CD8-positive, alpha-beta memory T cell (primary cell): ENCODE measurements at places on chromosomes 2 and 18. TPM values are rescaled to one million over a fixed set of nuclear protein-coding genes. Genes with fewer than 3 reads are reported as not detected.

GRCh38 chr18:64566456-64566855 is 417.6 kb upstream of the LINC00305 start:
- DNase-seq, result no peak

DNA sequence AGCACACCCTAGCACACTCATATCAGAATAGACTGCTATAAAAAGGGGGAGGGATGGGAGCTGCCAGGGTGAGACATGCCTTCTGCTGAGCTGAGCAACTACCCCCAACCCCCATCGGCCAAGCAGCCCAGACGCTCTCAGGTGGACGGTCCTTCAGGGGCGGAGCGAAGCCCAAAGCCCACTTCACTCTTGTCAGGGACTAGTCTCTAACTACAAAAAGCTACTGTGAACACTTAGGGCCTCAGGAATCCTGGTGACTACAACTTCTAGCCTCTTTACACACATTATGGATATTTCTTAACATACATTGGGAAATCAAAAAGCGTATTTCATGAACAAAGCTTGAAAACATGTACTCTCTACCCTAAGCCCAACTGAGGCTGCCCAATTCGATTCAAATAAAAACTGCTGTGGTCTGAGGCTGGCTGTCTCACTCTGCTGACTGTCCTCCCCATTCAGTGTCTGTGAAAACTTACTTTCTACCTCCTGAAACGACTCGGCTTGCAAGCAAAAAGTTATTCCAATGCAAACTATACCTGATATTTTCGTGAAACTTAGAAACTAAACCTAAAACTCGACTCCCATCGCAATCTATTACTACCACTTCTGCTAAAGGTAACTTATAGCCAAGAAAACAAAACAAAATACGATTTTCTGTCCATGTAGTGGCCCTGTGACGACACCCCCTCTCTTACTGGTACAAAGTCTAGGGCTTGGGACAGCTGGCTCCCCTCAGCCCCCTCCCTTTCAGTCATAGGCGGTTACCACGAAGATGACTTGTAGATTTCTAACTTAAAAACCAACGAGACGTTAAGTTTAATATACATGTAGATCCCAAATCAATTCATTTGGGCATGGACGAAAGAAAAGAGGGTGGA is 1.2 kb downstream of the SERTAD2 start:
- DNase-seq, result no peak

Gene SRD5A2
- not detected for total RNA-seq

Gene OTOS
- total RNA-seq, result not detected

Gene HOXD13
- not detected for total RNA-seq

Gene ERFE
- total RNA-seq, result not detected

Gene RMDN2
- total RNA-seq, result 4.1 TPM

DNA sequence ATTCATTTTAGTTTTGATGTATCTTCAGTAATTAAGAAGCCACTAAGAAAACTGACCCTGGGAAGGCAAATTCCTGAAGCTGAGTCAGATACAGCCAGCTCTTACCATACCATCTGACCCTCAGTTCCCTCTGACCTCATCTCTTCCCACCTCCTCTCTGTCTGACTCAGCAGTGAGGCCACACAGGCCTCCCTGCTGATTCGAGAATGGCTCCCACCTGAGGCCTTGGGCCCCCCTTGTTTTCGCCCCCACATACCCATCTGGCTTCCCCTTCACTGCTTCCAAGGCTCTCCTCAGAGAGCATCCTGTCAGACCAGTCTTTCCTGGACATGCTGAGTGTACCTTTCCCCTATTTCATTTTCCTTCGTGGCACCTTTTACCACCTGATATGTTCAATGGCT is 71.0 kb upstream of the CYP1B1 start:
- DNase-seq, result no peak

GRCh38 chr2:99598441-99598840 is 108.6 kb upstream of the REV1 start:
- no peak for DNase-seq

GRCh38 chr18:41072946-41073345 is 882.1 kb upstream of the PIK3C3 start:
- no peak for DNase-seq

- DNase-seq, result no peak
Measured at GRCh38 chr2:189014449-189015138, 40.4 kb downstream of the COL3A1 start.

DNA sequence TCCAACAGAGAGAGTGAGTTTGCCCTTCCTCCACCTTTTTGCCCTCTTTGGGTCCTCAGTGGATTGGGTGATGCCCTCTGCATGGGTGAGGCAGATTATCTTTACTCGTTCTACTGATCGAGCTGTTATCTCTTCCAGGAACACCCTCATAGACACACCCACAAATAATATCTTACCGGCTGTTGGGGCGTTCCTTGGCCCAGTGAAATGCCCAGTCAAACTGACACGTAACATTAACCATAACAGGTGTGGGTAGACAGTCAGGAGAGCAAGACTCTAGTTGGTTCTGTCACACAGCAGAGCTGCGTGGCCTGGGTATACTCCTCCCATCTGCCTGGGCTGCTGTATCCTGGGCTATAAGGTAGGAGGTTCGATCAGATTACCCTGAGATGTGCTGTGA is 144.1 kb downstream of the AGAP1 start:
- DNase-seq, result no peak
